ENCODE measurements at places on chromosomes 13 and 19.

DNA sequence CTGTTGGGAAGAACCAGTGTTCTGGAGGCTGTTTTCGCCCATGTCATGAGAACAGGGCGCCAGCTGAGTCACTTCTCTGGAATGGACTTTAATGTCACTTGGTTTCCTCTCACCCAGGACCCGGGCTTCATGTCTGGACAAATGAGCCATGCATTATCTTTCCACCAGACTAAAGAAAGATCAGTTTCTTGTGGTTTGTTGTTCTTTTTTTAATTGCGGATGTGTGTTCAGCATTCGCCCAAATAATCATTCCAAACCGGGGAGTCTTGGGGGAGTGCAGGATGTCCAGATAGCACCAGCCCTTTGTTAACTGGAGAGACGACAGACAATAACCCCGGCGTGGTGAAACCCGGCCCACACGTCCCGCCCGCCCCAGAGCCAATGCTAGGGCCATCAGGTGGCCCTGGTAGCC is 102.5 kb downstream of the COL4A2 start:
- DNase-seq: no peak

DNA sequence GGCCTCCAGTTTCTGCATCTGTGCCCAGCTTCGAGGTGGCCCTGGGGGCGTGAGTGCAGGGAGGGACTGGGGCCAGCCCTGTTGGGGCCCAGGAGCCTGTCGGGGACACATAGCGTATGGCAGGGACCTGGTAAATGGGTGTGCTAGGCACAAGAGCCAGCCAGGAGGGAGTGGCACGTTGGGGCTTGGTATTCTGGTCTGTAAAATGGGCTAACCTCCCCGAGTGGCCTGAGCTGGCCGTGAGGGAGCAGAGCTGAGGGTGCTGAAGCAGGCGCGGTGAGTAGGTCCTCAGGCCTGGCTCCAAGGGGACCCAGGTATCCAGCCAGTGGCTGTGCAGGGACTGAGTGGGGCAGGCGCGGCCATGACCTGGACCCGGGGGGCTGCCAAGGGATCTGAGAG is 4.3 kb downstream of the PTOV1 start:
- DNase-seq: peak; percentile 52

DNA sequence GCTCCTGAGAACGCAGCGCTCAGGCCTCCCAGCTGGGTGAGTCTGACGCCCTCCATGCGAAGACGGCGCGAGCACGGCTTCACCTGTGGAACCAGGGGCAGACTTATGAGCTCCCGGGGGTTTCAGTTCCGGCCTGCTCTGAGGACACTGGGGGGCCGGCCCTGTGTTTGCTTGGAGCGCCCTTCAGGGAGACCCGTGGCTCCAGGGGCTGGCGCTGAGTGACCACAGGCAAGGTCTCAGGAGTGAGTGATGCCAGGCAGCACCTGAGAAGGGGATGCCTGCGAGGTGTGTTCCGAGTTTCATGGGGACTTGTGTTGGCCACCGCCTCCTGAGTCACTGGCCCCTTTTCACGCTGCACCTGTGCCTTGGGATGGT is 4.5 kb downstream of the MCF2L start:
- DNase-seq: no peak

GRCh38 chr19:44430956-44431355 is 17.3 kb downstream of the ZNF229 start:
- DNase-seq: no peak

DNA sequence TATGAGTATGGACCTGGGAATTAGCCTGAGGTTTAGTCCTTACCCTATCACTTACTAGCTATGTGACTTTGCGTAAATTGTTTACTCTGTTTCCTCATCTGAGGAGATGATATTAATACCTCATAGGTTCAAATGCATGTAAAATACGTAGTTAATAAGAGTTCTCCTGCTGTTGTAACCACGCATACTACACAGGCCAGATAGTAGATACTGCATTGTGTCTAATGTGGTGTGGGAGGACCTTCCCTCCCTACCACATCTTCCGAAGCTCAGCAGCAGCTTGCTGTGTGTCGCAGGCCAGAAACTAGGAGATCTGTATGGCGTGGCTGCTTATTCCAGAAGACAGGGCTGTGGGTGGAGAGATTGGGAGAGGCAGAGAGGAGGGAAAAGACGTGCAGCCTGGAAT is 23.0 kb downstream of the GTF2F2 start:
- DNase-seq: no peak

GRCh38 chr13:91516799-91517198 is 118.4 kb downstream of the GPC5 start:
- no peak for DNase-seq

All from H7 (cell line).